ENCODE measurements at places on chromosomes 5 and 9.

GRCh38 chr9:124264823-124265233 is 7.1 kb downstream of the NEK6 start:
- no peak for DNase-seq

DNA sequence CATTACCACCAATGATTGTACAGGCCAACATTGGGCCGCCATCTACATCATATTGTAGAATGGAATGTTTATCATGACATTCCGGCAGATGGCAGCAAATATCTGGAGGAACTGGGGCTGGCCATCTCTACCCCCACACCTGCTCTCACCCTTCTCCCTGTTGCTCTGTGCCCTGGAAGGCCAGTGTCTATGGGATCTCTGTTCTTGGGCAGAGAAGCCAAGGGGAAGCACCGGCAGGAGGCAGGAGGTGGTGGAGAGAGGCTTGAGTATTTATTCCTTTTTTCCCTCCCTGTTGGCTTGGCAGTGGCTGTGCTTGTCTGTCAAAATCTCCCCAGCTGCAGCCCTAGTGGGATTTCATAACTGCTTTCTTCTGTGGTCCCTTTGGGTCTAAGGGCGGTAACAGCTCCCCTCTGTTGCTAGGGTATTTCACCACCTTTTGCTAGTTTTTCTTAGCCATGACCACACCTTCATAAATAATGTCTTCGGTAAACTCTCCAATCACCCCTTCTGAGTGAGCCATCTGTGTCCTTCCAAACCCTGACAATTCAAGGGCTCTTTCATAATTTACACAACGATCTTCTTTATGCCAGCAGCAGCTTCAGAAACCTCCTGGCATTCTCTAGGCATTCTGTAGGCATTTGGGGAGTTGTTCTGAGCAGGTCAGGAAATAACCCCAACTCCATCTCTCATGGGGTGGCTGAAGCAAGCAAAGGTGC is 225.8 kb downstream of the MELK start:
- DNase-seq, result peak; percentile 38

DNA sequence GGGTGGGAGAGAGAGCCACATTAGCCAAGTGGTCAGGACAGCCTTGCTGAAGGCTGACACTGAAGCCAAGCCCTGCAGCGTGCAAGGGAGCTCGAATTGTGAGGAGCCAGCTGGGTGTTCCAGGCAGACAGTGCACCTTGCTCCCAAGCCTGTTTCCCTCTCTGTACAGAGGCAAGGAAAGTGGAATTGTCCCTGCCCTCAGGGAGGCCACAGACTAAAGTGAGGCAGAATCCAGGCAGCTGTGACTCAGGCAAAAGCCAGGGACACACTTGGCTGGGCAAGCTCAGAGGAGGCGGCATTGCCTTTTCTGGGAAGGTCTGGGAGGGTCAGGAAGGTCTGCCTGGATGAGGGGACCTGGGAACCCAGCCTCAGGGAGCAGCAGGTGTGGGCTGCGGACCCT is 50.2 kb upstream of the LMX1B start:
- DNase-seq, result no peak

DNA sequence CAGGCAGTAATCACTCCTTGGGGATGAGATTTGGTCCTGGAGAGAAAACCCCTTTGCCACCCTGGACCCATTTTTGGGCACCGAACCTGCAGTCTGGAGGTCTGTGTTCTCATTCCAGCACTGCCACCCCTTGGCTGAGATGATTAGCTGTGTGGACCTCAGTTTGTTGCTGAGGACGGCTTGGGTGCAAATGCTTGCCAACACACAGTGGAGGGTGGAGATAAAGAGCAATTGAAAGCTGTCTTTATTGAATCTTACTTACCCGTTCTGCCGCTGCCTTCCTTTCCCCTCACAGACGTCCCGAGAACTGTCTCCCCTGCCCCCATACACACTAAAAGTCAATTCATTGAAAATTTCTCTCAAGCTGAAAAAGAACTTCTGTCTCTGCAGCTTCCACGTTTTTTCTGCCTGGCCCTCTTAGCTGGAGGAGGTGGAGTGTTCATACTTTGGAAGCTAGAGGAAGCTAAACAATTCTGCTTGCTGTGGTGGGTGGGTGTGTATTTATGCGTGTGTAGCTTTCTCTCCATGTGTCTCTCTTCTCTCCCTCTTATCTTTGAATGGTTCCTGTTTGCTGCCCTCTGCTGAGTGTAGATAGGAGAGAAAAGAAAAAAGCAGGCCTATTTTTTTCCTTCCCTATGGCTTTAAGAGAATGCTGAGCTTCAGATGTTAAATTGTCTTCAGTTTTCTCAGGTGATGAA is 6.6 kb downstream of the GALNT10 start:
- no peak for DNase-seq

- no peak for DNase-seq
These were observed 20.0 kb upstream of the GRIN3A start for GRCh38 chr9:101758304-101758930.

- DNase-seq, result no peak
These were observed 202.4 kb upstream of the ZNF608 start for GRCh38 chr5:124948754-124949275.

- no peak for DNase-seq
These were observed 122.4 kb upstream of the NMUR2 start for GRCh38 chr5:152527358-152528052.

DNA sequence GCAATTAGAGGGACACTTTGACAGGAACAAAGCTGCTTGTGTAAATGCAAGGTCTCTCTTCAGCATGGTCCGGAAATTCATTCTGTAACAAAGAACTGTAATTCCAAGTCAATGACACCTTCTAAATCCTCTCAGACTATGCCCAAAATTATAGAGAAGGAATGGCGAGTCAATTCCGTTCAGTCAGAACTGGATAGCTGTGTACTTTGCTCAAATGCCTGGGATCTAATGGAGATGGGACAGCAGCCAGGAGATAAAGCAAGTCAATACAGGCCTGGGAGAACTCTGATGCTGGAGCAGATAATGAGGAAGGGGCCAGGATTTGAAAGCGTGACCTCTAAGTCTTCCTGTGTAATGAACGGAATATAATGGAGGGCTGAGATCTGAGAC is 96.4 kb upstream of the SPRY4 start:
- DNase-seq, result no peak
